ENCODE measurements at places on chromosomes 4 and X.

DNA sequence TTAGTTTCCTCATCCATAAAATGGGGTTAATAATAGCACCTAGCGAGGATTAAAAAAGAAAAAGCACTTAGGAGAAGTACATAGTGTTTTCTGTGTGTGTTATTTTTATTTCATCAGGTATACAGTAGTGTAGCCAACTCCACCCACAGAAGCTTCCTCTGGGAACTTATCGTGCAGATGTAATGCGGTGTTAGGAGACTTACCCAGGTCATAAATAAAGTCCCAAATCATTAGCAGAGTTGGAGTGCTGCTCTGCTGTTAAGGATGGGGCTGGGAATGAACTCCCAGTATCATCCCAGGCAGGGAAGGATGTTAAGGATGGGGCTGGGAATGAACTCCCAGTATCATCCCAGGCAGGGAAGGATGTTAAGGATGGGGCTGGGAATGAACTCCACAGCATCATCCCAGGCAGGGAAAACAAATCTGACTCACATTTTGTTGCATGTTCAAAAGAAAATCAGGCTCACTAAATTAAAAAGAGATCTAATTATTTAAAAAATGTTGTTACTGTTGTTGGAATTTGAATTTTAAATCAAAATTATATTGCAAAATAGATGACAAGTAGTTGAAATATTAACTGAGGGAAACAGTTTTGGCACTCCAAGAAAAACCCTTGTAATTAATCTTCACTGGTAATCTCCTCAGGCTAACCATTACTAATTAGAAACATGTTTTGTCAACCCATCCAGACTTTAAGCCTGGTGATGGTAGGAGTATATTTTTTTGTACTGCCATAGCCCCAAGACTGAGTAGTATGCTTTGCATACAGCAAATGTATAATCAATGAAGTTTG lies 10.2 kb upstream of the SFRP2 start:
- no peak for DNase-seq

- no peak for DNase-seq
Measured at GRCh38 chr4:152164561-152164960, 371.3 kb downstream of the FBXW7 start.

GRCh38 chrX:11397680-11398079 lies 104.5 kb downstream of the AMELX start:
- DNase-seq: no peak

DNA sequence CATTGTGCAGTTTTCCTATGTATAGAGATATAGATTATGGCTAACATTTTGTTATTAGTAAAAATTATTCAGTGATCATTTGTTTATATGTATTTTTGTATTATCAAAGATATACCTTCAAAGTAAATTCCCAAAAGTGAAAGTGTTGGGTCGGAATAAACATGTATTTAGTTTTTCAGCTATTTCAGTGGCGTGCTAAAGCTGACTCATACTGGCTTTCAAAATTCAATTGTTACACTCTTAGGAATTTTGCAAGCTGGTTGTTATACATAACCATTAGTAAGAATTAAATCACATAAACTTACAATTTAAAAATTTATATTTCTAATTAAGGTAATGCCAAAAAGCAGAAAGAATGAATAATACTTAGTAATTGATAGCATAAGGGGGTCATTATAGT lies 288.4 kb upstream of the NRK start:
- DNase-seq: no peak

Measured in brain pericyte (primary cell).